ENCODE measurements at places on chromosomes 6 and 20.

DNA sequence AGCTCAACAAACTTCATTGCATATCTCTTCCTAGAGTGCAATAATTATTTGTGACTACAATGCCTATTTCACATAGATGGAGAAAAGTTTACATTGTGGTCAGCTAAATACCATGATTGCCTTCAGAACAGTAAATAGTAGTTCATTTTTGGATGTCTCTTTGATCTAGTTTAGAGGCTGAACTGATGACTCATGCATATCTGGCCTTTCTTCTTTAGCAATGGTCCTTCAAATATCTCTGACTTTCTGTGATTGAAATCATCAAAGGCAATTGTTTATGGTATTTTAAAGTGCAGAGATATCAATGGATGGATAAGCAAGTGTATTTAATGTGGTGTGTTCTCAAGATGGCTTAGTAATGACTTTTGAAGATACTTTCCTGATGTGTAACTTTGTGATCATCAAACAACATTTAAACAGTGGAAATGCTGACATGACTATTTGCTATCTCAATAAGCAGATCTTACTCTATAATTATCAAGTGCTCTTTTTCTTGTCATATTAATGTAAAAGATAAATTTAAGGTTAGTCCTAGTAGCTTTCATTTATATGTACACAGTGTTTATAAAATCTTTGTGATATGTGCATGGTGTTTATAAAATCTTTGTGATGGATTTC, 523.7 kb upstream of the SLC35B3 start:
- DNase-seq = no peak

GRCh38 chr6:11197175-11197536, 35.3 kb downstream of the NEDD9 start:
- no peak for DNase-seq

DNA sequence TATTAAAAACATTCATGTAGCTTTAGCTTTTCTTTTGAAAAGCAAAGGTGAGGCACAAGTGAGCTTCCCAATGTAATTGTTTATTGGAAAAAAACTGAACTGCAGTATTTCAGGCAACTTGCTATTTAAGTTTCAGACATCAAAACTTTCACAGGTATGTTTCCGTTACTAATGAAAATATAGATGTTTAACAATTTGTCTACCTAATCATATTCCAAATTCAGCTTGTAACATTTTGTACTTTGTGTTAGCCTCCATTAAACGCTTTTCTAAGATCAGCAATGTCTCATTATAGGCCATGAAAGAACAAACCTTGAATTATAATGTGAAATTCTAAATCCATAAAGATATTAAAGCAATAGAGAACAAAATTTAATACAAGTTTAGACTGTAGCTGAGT, 69.5 kb downstream of the AHI1 start:
- DNase-seq = no peak

GRCh38 chr6:72218125-72218524, 331.8 kb downstream of the RIMS1 start:
- no peak for DNase-seq

DNA sequence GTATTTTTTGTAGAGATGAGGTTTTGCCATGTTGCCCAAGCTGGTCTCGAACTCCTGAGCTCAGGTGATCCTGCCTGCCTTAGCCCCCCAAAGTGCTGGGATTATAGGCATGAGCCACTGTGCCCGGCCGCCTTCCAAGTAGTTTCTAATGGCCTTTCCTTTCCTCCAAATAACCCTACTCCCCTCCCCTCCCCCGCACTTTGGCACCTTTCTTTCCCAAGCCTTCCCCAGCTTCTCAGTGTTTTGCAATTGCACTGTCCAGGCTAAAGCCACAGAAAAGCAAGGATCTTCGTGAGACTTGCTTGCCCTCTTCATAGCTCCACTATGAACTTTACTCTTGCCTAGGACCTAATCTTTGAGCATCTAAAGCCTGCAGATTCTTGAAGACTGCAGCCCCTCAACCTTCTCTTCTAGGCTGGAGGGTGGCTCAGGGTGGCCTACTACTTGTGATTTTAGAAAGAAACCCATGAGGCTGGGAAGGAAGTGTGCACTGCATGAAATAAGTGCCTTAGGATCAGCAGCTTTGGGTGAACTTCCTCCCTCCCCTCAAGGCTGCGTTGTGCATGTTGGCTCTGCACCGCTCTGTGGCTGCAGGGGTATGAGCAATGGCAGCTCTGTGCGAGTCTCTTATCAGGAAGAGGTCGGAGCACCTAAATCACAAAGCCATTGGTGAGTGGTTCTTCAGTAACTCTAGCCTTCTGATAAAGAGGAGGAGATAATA, 152.4 kb upstream of the SNX9 start:
- no peak for DNase-seq

DNA sequence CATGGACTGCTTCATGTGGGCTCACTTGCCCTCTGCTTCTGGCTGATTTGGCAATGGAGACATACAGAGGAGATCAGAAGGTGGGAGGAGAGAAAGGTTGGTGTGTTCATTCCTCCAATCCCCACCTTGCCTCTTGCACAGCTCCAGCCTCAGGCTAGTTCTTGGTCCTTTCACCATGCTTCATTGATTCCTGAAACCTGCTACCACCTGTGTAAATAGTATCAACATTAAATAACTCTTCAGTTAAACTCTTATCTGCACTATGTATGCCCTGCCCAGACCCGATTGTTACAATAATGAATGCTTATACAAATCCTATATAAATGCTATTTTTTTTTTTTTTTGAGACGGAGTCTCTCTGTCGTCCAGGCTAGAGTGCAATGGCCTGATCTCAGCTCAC, 174.5 kb downstream of the CD83 start:
- no peak for DNase-seq

Measured in NCI-H2171 (cell line).